ENCODE measurements at places on chromosomes 6 and 20.
A peak's percentile ranks its signal among the peaks of the same experiment; 100 is the strongest.

GRCh38 chr6:142771162-142771561 lies 173.8 kb downstream of the HIVEP2 start:
- peak; percentile 20 for DNase-seq

DNA sequence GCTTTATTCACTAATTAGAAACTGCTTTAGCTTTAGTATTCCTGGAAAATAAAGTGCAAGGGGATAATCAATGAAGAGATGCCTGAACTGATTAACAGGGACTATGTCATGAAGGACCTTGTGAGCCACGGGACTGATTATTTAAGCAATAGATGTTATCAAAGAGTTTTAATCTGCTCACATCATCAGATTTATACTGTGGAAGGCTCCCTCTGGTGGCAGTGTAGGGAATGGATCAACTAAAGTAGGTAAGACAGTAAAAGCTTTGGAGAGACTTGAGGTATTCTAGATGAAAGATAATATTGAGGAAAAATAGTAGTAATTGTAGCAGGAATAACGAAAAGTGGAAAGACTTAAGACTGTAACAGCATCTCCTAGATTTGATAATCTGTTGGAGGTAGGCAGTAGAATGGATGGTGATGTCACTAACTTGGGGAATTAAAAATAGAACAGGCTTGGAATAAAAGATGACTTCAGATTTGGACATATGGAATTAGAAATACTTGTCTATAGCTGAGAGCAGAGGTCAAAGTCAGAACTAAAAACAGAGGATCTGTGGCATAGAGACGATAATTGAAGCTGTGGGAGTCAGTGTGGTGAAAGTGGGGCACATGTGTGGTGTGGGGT lies 80.3 kb upstream of the HTR1E start:
- peak; percentile 33 for DNase-seq

- no peak for DNase-seq
Measured at GRCh38 chr6:109083657-109084056, 11.0 kb downstream of the SESN1 start.

- no peak for DNase-seq
Measured at GRCh38 chr6:108293527-108294296, 1.1 kb upstream of the AFG1L start.

DNA sequence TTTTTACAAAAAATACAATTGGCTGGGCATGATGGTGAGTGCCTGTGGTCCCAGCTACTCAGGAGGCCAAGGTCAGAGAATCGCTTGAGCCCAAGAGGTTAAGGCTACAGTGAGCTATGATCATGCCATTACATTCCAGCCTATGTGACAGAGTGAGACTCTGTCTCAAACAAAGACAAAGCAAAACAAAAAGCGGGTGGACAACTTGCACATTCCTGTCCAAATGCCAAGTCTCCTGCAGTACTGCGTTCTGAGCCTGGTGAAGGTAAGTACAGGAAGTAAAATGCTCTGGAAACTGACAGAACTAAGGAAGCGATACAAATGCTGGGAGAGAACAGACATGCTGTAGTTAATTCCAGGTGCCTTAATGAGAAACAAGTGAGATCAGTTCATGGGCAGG lies 20.4 kb upstream of the TMEM242 start:
- no peak for DNase-seq

DNA sequence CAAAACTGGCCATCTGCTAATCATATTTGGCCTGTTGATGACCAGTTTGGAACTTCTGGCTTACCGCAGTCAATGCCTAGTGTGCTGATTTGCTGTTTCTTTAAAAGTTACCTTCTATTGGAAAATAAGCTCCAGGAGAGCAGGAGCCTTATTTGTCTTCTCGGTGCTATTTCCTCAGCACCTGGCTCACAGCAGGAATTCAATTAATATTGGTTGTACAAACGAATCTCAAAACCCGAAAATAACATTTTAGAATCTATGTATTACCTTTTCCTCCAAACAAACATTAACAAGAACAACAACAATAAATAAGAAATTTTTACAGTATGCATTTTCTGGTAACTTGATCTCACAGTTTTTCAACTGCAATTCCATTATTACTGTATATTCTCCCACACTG lies 1080.7 kb upstream of the MAP3K7 start:
- DNase-seq: peak; percentile 72

DNA sequence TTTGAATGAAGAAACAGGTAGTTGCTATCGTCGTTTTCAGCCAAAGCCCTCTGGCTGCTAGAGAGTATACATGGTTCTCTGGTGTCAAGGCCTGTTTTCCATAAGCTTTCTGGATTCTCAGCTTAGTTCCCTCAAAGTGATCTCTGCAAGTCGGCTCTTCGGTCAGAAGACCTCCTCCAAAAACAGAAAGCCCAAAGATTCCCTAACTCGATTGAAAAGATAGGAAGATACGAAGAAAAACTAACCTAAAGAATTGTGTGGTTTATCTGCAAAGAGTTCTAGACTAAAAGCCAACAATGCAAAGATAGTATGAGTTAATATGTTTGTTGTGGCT lies 545 bp upstream of the ASCC3 start:
- DNase-seq: peak; percentile 58

GRCh38 chr6:116314878-116315277 lies 35.1 kb upstream of the TSPYL1 start:
- no peak for DNase-seq

DNA sequence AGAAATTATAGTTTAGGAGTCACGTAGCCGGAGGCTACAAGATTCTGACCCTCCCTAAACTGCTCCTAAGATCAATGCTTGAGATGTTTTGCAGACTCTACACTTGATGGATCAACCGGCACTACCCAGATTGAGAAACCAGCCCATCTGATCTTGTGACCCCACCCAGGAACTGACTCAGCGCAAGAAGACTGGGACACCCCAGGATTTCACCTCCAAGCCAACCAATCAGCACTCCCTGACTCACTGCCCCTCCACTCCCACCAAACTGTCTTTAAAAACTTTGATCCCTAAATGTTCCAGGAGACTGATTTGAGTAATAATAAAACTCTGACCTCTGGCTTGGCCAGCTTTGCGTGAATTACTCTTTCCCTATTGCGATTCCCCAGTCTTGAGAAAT lies 99.8 kb downstream of the OPRM1 start:
- no peak for DNase-seq

- DNase-seq: peak; percentile 82
Measured at GRCh38 chr6:123965894-123966293, 162.2 kb downstream of the NKAIN2 start.

- DNase-seq: no peak
Measured at GRCh38 chr6:35402856-35403191, 49.3 kb upstream of the FANCE start.

GRCh38 chr6:19052219-19052618 lies 665.1 kb downstream of the RNF144B start:
- no peak for DNase-seq

DNA sequence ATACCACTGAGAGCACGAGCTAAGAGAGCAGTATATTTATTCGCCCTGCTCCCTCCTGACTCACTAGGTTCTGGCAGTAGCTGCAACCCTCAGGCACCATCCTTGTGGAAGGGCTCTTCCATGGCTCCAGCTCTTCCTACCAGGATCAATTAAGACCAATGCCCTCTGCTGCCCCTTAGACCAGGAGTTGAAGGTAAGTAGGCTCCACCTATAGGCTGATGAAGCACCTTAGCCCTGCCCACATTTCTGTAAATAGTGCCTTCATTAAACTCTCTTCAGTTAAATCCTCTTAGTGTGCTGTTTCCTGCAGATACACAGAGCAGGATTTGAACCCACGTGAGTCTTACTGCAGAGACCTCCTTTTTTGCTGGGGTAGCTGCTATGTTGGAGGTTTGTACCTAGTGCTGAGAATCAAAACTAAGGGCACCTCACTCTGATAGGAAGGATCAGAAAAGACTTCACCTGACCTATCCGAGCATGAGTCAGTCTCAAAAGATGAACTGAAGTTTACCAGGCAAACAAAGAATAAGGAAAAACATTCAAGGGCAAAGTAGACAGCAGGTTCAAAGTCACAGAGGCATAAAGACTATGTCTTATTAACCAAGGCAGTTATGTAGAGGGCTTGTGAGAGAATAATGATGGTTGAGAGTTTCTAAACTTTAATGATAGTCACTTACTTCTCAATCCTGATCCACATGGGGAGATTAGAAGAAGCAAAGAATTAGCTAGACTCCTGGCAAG lies 56.9 kb upstream of the BEND6 start:
- no peak for DNase-seq

GRCh38 chr6:126107475-126108166 lies 121.3 kb downstream of the TRMT11 start:
- DNase-seq: no peak

DNA sequence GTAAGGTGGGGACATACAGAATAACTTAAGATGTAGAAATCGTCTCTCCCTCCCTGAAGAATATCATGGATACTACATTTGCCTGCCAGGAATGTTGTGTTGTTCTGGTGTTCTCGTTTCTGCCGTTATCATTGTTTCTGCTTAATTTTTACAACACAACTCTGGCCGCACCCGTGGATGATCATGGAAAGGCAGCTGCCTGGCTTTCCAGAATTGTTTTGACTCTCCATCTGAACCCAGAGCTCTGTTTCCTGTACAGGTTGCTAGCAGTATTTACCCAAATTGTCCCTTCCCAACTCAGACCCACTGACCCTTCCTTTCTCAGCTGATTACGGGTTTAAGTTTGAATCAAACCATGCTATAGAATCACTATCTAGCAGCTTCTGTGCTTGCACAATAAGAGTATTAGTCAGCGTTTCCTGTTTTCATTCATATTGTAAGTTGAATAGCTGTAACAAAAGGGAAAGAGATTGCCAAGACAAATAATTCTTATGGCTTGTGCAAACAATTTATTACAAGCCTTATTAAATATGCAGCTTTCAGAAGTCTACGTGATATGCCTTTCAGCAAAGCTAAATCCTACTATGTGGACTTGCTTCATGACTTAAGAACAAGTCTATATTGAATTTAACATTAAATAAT lies 139.0 kb downstream of the MTHFD1L start:
- peak; percentile 97 for DNase-seq

- no peak for DNase-seq
Measured at GRCh38 chr6:18432180-18432579, 45.0 kb downstream of the RNF144B start.

- DNase-seq: no peak
Measured at GRCh38 chr20:38804682-38805501, 605 bp upstream of the PPP1R16B start.

GRCh38 chr6:62059901-62060300 lies 226.1 kb downstream of the KHDRBS2 start:
- DNase-seq: no peak

- no peak for DNase-seq
Measured at GRCh38 chr6:134589512-134589911, 271.6 kb upstream of the SGK1 start.

DNA sequence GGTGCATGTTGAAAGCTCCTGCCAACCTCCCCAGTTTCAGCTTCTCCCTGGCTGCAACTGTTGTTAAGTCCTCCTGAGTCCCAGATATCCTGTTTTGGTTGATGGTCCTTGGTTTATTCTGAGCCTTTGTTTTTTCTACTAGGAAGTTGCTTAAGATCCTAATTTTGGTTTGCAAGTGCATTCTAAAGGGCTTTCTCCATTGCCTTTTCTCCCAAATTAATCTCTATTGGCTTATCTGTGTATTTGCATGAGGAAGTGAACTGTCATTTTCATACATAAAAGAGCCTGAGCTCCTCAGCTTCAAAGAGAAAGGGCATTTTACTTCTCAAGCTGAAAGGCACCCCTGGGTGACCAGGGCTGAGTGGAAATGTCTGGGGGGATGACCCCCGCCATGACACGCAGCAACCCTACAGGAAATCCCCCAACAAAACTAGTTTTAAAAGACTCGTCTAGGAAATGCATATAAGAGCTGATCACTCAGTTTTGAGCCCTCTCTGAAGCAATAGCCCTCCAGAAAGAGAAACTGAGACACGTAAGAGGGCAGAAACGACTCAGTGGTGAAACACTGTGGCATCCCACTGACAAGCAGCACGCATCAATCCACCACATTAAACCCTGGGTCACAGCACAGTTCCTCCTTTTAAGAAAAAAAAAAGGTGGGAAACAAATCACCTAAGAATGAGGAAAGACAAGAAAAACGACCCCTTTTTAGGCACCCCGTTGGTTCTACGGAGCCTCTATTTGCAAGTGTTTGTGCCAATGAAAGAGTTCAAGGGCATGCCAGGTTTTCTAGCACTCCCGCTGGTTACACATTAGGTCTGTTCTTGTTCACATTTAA lies 140.9 kb downstream of the THBS2 start:
- DNase-seq: no peak

GRCh38 chr6:96626759-96627364 lies 63.9 kb downstream of the FHL5 start:
- peak; percentile 48 for DNase-seq

DNA sequence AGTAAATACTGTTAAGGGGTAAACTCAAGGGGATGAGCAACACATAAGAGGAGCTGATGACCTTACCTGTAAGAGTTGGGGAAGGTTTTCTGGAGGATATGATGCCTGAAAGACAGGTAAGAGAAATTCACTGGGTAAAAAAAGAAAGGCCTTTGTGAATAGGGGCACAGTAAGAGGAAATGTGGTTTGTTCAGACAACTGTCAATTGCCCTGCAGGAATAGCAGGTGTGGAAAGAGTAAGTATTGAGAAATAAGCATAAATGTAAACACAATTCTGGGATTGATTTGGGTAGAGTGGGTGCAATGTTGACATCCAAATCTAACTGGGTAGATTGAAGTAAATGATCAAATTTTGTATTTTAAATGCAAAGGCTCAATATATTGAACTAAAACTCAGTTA lies 670.0 kb downstream of the DHX35 start:
- DNase-seq: no peak

All from NCI-H146 (cell line).